ENCODE measurements at places on chromosomes 12 and 14.

DNA sequence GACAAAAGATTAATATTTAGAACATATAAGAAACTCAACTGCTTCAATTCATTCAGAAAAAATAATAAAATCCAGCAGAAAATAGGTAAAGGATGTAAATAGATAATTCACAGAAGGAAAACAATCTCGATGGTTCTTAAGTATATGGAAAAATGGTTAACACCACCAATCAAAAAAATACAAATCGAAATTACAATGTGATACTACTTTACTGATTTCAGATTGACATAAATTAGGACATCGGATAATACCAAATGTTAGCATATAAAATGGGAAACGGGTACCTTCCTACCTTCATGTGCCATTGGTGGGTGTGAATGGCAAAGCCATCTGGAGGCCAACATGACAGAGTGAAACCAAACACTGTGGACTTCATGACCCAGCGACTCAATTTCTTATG lies 1.6 kb upstream of the PPP4R4 start:
- DNase-seq = no peak

DNA sequence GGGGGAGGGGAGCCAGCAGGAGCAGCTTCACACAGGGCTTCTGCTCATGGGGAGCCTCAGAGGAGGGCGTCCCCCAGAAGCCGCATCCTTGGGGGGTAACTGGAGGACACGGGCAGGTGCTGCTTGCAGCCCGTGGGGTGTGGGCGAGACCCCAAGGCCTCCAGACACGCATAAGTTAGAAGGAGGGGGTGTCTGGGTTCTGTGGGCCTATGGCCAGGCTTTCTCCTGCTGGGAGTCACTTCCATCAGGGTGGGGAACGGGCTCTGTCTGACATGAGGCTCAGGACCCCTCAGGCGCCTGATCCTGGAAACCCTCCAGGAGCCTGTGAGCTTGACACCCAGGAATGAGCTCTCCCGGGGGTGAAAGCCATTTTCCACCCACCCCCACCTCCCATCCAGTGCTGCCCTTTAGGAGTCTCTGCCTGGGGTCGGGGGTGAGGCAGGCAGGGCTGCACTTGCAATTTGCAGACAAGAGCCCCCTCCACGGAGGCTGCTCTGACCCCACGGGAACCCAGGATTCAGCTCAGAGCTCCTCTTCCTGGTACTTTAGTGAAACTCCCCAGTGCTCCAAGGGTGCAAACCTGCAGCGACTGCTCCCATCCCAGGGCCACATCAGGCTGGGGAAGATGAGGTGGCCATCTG lies 325.7 kb downstream of the ADGRD1 start:
- DNase-seq = no peak

DNA sequence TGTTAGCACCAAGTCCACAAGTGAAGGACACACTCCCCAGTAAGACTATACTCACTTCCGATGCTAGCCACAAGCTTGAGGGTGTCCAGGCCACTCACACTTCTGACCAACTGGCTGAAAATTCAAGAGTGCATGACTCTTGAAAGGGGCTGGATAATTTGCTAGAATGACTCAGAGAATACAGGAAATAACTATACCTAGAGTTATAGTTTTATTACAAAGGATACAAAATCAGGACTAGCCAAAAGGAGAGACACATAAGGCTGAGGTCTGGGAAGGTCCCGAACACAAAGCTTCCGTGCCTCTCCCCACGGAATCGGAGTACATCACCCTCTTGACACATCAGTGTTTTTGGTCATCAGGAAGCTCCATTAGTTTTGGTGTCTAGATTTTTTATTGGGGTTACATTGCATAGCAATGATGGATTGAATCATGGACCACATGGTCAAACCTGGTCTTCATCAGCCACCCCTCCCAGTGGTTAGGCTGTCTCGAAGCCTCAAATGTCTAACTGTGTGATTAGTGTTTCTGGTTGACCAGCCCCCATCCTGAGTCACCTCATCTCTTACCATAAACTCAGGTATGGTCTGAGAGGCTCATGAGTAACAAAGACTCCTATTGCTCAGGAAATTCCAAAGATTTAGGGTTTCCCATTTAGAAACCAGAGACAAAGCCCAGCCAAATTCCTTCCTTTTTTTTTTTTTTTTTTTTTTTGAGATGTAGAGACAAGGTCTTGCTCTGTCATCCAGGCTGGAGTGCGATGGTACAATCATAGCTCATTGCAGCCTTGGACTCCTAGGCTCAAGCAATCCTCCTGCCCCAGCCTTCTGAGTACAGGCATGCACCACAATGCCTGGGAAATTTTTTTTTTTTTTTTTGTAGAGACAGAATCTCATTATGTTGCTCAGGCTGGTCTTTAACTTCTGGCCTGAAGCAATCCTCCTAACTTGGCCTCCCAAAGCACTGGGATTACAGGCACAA lies 472.0 kb upstream of the TBX3 start:
- DNase-seq = peak; percentile 48

GRCh38 chr14:22887990-22888378 lies 5.0 kb downstream of the REM2 start:
- no peak for DNase-seq

DNA sequence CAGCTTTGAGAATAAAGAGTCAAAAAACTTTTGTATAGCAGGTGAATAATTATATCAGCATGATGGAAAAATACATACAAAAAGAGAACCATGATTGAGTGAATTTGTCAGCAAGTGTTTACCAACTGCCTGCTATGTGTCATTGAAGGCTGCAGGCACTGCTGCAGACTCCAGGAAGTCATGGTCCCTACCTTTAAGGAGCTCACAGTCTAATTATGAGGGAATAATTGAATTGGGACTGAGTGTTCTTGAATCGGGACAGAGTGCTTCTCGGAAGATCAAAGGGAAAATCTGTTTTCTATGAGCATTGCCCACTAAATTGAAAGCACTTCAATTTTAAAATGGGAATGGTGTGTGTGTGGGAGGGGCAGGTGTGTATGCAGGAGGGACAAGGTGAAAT lies 9.5 kb downstream of the OR10AD1 start:
- peak; percentile 89 for DNase-seq

GRCh38 chr12:106634206-106634605 lies 51.4 kb downstream of the RFX4 start:
- DNase-seq = no peak

- DNase-seq = no peak
Observed at GRCh38 chr12:101946233-101946611, 68.8 kb downstream of the DRAM1 start.

GRCh38 chr12:107027636-107028053 lies 40.7 kb upstream of the MTERF2 start:
- peak; percentile 32 for DNase-seq

- DNase-seq = no peak
Observed at GRCh38 chr12:132579744-132580143, 30.6 kb downstream of the LRCOL1 start.

- DNase-seq = no peak
Observed at GRCh38 chr14:67697006-67697405, 1.4 kb upstream of the RDH11 start.

DNA sequence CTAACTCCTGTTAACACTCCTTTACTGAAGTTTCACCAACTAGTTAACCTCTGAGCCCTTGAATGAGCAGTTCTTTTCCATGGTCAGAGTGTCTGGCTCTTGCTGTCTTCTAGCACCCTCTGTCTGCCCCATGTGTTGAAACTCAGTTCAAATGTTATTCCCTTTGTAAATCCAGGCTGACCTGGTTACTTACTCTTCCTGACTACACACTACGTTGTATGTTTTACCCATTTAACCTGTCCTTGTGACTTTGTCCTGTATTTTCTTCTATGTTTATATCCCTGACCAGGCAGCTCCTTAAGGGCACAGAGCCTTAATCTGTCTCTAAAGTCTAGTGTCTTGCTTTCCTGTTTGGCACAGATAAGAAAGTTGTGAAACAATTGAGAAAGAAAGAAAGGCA lies 389.0 kb upstream of the RPL10L start:
- DNase-seq = peak; percentile 6

- DNase-seq = no peak
Observed at GRCh38 chr12:50725011-50725942, 38.6 kb upstream of the ATF1 start.

DNA sequence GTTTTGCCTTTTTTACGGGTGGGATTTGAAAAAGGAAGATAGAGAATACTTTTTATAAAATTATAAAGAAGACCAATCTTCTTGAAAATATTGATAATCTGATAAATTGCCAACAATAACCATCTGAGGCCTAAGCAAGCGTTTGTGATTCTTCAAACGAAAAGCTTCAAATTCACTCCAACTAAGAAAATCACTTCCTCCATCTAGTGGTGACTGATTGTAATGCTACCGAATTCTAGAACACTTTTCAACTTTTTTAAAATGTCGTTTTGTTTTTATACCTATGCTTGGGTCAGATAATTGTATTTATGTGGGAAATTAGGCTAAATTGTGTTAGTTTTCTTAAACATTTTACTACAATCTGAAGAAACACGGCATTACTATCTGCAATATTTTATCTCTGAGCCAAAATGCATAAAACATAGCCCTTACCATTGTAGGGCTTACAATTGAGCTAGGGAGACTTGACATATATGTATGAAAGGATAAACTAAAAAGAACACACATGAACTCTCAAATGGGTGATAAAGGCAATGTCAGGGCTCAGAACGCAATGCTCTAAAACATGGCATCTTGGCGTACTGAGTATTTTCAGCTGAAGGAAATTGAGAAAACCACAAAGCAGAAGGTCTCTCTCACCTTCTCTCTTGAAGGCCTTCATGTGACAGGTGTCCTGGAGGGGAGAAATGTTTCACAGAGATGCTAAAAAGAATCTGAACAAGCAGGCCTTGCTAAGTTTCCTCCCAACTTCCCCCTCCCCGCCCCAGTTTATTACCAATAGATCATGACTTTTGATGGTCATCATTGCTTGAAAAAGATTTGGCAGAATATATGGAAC lies 36.8 kb upstream of the G2E3 start:
- DNase-seq = peak; percentile 80

- peak; percentile 17 for DNase-seq
Observed at GRCh38 chr12:107402041-107403022, 283.3 kb upstream of the PWP1 start.

GRCh38 chr14:79781882-79782281 lies 429.4 kb downstream of the DIO2 start:
- peak; percentile 67 for DNase-seq

GRCh38 chr12:131264635-131265034 lies 310.9 kb downstream of the ADGRD1 start:
- DNase-seq = peak; percentile 8

- no peak for DNase-seq
Observed at GRCh38 chr12:132623072-132623869, 4.7 kb downstream of the P2RX2 start.

DNA sequence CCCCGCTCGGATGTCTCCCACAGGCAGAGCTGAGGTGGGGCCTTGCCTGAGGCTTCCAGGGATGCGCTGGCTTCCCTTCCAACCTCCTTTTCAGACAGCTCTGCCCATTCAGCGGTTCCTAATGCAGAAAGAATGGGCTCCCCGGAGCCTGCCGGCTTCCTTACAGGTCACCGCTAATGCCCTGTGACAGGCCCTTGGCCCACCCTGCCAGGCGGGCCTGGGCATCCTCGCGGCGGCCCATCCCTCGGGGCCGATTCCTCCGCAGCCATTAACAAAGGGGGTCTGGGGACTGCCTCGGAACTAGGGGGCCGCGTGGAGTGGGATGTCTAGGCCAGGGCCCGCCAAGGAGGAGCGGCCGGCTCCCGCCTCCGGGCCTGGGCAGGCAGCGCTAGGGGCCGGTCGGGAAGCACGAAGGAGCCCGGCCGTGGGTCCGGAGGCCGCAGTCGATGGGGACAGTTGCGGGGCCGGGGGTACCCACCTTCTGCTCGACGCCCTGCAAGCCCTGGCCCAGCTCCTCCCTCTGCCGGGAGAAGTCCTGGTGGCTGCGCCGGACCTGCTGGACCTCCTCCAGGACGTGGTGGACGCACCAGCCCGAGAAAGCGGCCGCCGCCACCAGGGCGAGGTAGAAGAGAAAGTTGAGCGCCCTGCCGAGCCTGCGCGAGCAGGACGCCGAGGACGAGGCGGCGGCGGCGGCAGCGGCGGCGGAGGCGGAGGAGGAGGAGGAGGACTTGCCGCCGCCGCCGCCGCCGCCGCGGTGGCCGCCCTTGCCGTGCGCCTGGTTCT lies 738 bp downstream of the CKAP4 start:
- no peak for DNase-seq

DNA sequence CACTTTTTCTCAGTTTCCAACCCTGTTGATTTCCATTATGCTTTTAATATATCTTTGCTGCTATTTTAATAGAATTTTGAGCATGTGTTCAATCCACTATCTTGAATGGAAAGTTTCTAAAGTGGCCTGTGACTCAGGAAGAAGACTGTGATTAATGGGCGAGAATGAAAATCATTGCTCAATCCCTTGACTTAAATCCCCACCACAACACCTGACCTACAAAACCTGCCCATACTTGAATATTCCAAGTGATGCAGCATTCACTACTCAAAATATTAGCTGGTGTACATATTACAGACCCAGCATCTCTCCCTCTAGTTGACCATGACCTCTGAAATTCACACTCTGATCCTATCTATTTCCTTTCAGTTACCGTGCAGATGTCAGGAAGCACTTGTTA lies 1.3 kb upstream of the OAS3 start:
- no peak for DNase-seq

- DNase-seq = no peak
Observed at GRCh38 chr12:13606290-13606689, 375.1 kb downstream of the GRIN2B start.

- DNase-seq = no peak
Observed at GRCh38 chr14:33010495-33010894, 71.8 kb downstream of the NPAS3 start.

DNA sequence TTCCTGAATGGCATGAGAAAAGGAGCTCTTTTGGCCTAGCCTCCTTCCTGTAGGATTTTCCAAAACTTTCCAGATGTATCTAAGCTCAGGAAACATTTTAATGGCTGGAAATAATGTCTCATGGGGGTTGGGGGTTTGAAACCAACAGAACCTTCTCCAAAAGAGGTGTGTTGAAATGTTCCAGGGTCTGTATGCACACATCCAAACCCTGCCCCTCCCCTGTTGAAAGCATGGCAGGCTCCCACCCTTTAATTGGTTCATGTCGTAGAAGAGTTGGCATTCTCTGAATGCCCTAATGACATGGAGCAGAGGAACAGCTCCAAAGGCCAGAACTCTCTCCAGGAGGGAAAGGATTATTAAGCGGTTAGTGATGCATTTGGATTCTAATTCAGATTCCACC lies 353.2 kb downstream of the ZFP36L1 start:
- DNase-seq = no peak

- no peak for DNase-seq
Observed at GRCh38 chr12:42483521-42483790, 106.1 kb downstream of the PRICKLE1 start.

Data from DMS79 treated with DMSO at 0.1 percent for 48 hours (cell line).